DMS79 (cell line): ENCODE measurements at places on chromosomes 6 and 20.

- no peak for DNase-seq
These were observed 9.4 kb upstream of the TAF8 start for GRCh38 chr6:42040856-42041480.

DNA sequence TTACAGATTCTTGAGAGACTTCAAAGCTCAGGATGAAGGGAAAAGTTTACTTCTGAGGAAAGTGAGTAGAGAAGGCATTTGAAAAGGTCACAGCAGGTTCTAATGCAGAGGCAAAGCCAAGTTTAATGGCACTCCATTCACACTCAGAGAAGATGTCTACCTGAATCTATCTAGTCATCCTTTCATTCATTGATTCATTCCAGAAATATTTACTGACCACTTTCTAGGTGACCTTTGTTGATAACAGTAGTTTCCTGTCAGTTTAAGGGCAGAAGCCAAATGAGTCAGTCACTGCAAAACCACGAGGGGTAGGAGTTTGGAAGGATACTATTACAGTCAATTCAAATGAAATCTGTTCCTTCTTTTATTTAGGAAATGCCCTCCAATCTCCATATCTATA, 30.8 kb downstream of the FBXO5 start:
- DNase-seq: no peak

GRCh38 chr6:107354451-107354850, 104.9 kb downstream of the PDSS2 start:
- peak; percentile 63 for DNase-seq

GRCh38 chr20:37986873-37987601, 46.2 kb downstream of the TTI1 start:
- DNase-seq: no peak

GRCh38 chr6:15113587-15113986, 132.3 kb upstream of the JARID2 start:
- no peak for DNase-seq

- no peak for DNase-seq
These were observed 133.2 kb downstream of the SNX5 start for GRCh38 chr20:17835240-17835933.

DNA sequence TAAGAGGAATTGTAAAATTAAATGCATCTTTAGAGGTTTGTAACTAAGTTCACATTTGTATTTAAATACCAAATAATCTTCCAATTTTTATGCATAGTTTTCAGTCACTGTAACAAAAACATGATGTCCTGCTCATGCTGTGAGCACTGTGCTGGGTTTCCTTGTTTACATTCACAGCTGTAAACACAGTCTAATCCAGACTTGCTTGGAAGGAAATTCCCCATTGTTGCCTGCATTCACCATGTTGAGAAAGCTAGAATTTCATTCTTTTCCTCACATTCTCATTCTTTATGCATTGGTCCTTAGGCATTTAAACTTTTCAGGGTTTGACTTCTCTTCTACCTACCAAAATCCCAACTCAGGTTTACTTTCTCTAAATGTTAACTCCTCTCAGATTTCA, 242.0 kb upstream of the TBX18 start:
- no peak for DNase-seq

DNA sequence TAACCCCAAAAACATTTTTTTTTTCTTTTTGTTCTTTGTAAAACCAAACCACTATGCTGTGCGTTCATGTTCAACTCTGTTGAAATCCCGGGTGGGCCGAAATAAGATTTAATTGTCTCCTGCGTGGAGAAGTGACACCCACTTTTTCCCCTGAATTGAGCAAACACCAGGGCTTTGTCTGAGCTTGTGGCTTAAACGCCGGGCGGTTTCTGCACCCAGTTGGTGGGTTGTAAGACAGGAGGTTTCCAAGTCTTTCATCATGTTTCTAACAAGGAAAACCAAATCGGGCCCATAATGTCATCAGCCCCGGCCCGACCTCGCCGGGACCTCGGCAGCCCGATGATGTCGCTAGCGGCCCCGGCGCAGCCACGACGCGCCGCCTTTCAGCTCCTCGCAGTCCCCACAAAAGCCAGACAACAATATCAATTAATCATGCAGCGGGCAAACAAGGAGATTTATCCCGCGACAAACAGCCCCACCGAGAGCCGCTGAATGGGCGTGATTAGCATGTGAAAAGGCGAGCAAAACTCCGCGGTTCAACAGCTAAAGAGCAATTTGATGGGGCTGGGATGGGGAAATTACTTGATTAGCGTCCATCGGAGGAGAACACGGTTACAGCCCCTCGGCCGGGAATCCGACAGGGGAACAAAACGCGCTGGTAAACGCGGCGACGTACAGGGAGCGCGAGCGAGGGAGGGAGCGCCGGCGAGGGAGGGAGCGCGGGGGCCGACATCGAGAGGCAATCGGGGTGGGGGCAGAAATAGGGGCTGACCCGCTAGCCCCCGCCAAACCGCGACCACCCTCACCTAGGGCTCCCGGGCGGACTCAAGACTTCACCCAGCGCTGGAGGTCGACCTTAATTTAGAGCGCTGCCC, 5.3 kb downstream of the LINC00237 start:
- DNase-seq: no peak

DNA sequence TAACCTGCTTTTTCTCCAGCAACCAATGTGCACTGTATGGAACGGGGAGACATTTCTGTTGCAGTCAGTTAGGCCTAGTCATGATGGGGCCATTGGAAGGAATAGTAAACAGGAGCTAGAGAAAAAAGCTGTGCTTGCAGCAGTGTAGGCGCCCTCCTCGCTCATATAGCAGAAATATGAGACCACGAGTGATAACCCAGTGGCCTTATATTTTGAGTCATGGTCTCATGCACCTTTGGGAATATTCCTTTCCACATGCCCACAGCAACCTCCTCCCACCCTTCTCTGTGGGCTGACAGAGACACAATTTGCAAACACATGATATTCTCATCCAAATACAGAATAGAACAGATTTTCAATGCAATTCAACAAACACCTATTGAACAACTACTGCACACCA, 248.9 kb upstream of the CITED2 start:
- DNase-seq: no peak

- DNase-seq: no peak
These were observed 4.8 kb downstream of the F13A1 start for GRCh38 chr6:6315660-6316059.

DNA sequence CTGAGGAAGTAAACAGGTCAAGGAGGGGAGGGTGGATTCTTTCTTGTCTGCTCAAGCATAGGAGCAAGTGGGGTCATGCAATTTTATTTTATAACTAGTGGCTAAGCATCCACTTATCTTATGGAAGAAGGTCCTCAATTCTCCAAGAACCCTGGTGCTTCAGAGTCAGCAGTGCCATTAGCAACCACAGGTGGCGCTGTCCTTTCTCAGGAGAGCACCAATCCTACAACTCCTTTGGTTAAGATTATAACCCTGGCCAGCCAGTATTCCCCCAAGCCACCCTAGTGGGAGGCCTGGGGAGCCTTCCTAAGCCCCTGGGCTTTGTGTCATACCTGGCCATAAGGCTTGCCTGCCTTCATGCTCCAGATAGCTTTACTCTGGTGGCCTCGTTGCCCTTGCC, 60.7 kb downstream of the PCSK2 start:
- DNase-seq: no peak

- DNase-seq: no peak
These were observed 2.3 kb downstream of the SAMD10 start for GRCh38 chr20:63976980-63977738.

GRCh38 chr6:14312587-14312986, 195.0 kb downstream of the CD83 start:
- DNase-seq: no peak

DNA sequence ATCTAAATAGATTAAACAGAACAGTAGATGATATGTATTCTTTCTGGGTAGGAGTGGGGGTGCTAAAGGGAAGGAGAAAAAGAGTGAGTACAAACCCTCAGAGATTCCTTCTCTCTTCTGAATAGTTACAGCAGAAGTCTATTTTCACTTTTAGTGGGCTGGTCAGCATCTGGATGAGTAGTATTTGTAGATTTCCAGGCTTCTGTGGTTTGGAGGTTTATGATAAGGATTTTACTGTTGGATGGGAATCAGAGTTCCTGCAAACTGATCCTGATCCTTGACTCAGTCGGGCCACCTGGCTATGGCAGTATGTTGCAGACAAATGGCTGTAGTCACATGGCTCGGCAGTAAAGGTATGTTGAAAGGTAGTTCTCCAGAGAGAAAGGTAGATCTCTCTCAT, 84.3 kb upstream of the IFNGR1 start:
- DNase-seq: no peak

DNA sequence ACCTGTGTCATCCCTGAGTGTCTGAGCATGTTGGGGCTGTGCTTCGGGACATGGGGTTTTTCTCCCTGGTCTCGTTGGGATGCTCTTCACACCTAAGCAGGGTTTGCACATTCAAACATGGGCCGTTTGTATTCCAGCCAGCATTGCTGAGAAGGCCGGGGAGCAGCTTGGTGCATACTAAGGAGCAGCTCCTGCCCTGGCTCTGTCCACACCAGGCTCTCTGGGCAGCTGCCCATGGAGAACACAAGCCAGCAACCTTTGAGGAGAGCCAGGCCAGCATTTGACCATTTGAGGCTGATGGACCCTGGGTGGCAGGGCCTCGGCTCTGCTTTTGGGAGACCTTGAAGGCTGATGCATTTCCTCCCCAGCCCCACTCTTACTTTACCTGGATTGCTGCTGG, 92.1 kb downstream of the PHACTR3 start:
- no peak for DNase-seq

- DNase-seq: no peak
These were observed 155.1 kb downstream of the CD83 start for GRCh38 chr6:14272737-14273085.

DNA sequence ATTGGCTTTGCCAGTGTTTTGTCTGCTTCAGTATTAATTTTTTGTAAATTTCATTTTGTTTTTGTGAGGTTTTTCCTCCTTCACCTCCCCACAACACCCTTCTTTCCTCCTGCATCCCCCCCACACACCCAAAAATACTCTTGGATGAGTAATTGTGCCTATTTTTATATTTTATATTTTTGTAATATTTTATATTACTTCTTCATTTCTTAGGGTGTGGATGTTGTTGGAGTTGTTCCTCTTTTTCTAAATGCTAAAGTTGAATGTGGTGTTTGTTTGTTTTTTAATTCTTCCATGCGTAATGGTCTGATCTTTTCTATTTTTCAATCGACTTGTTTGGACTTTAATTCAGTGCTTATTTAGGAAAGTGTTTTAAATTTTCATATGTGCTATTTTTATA, 420.5 kb upstream of the SOX4 start:
- no peak for DNase-seq

- no peak for DNase-seq
These were observed 39.4 kb upstream of the HIVEP2 start for GRCh38 chr6:142984386-142984785.

DNA sequence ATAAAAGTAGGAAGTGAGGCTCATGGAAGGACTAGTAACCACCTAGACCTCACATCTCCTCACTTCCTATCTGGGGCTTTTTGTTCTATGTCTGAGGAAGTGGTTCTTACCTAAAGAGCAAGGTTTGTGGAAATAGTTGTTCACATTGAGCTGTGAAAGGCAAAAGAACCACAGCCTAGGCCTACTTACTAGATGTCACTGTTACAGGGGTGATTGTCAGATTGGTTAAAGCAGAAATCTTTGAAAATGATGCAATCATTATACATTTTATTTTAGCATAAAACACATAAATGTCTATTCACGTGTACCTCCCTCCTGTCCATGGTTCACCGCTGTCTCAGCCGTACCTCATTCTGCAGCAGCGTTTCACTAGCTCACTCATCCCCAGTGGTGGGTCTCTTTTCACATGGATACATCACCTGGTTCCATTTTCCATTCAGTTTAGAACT, 268.8 kb downstream of the TMEM242 start:
- no peak for DNase-seq

DNA sequence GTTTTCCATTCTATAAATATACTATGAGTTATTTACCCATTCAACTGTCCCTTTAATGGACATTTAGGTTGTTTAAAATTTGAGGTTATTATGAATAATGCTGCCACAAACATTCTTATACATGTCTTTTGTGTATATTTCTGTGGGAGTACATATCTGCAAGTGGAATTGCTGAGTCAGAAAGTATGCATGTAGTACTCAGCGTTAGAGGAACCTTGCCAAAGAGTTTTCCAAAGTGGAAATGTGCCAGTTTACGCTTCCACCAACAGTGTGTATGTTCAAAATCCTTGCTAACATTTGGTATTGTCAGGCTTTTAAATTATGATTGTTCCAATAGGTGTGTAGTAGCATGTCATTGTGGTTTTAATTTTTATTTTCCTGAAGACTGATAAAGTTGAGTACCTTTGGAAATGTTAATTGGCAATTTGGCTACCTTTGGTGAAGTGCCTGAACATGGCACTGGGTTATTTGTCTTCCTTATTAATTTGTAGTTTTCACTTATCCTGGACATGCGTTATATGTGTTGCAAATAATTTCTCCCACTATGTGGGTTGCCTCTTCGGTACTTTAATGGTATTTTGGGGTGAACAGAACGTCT, 341.2 kb downstream of the CD83 start:
- DNase-seq: no peak

- DNase-seq: no peak
These were observed 1.4 kb upstream of the POU3F2 start for GRCh38 chr6:98833057-98833306.

DNA sequence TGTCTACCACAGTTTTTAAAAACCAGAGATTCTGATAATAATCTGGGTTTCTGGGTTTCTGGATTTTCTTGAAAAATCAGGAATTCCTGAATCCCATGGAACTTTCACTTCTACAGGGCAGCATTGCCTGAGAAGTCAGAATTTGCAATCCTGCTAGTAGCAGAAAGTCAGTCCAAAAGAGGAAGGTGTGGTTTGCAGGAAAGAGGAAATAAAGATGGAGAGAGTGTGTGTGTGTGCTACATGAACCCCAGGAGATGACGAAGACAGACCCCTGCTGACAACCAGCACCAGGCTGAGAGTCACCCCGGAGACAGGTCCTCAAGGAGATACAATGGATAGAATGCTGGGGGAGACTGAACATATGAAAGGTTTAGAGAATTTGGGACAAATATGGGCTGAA, 44.9 kb downstream of the PRND start:
- no peak for DNase-seq

GRCh38 chr6:101703311-101703710, 309.8 kb downstream of the GRIK2 start:
- DNase-seq: no peak

- DNase-seq: no peak
These were observed 15.4 kb upstream of the SNHG17 start for GRCh38 chr20:38450412-38450975.

DNA sequence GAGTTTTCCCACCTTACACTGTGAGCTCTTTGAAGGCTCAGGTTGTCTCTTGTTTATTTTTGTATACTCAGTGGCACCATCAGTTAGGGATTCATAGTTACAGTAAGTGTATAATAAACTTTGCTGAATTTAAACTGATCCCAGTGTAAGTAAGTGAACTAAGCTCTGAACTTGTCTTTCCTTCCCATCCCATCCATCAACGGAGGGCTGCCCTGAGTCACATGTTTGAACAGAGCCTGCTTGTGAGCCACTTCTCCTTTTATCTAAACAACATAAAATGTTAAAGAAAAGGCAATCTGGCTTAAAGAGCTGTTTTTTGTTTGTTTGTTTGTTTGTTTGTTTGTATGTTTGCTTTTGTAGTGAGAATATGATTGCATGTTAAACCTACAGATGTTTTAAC, 185.7 kb upstream of the MARCKS start:
- DNase-seq: no peak
